Activated CD4-positive, CD25-positive, alpha-beta regulatory T cell treated with anti-CD3 and anti-CD28 coated beads, Interleukin-2, amount 50 U/mL, for 72 hours (primary cell): ENCODE measurements at places on chromosomes 12 and 14.
A peak's percentile ranks its signal among the peaks of the same experiment; 100 is the strongest.

- no peak for DNase-seq
These were observed 93.9 kb downstream of the GLT1D1 start for GRCh38 chr12:128947209-128947608.

- DNase-seq: no peak
These were observed 343.0 kb downstream of the BMP4 start for GRCh38 chr14:53613404-53614253.

GRCh38 chr12:108482717-108483212 lies 32.3 kb upstream of the FICD start:
- DNase-seq: no peak

DNA sequence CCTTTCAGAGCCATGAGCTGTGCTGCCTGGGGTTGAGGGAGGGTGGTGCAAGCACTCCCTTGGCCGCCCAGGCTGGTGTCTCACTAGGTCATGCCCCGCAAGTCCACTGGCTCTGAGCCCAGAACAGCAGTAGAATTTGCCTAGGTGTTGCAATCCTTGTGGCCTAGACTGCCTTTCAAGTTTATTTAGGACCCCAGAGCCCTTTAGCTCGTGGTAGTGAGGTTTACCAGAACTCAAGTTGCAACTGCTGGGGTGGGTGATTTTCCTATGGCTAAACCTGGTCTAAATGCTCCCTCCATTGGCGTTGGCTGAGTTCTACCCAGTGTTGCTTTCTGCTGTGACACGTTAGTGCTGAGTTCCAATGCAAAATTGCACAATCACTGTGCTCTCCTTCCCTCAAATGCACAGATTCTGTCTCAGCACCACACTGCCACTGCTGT lies 287.2 kb downstream of the BCAT1 start:
- no peak for DNase-seq

DNA sequence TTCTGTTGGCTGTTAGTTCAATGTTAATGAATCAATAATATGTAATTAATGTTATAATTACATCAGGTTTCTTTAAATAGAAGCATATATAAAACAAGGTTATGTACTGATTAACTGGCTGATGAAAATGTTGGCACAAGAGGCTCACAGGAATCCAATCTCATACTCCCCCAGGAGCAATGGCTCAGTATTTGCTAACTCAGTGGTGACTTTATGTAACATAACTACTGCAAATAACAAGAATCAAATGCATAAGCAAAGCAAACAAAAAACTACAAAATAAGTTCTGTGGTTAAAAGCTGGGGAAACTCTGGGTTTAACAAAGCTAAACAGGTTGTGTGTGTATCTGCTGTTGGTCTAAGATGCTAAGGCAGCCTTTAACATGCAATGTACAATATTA lies 27.7 kb upstream of the BBS10 start:
- DNase-seq: no peak

- no peak for DNase-seq
These were observed 2.6 kb upstream of the ATN1 start for GRCh38 chr12:6925239-6925539.

- DNase-seq: no peak
These were observed 64.2 kb upstream of the PYGL start for GRCh38 chr14:51008446-51008845.

DNA sequence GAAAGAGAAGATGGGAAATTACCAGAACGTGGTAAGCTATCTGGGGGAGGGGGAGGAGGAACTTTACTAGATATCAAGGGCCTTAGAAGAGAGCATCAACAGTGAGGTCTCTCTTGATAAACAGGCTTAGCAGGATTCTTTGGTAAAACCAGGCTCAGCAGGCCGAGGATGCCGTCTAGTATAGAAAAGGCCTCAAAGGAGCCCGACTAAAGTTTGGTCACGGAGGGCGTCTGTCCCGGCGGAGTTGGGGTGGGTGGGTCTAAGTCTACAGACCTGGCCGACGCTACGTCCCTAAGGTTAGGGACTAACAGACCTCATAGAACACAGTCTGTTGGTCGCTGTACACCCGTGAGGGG lies 538 bp upstream of the TIGAR start:
- no peak for DNase-seq

DNA sequence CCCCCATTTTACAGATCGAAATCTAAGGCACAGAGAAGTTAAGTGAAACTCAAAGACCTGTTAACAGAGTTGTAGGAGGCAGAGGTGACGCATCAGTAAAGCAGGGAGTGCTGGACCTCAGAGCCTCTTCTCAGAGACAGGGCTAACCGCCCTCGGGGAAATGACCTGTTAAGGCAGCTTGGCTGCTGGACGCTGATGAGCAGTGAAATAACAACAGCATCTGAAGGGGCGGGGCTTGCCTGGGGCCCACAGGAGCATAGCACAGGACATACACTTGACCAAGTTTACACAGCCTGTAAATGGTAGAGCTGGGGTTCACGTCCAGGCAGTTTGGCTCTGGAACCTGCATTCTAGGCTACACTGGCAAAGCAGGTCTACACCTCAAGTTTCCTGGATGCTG lies 39.3 kb downstream of the LRTM2 start:
- DNase-seq: no peak

DNA sequence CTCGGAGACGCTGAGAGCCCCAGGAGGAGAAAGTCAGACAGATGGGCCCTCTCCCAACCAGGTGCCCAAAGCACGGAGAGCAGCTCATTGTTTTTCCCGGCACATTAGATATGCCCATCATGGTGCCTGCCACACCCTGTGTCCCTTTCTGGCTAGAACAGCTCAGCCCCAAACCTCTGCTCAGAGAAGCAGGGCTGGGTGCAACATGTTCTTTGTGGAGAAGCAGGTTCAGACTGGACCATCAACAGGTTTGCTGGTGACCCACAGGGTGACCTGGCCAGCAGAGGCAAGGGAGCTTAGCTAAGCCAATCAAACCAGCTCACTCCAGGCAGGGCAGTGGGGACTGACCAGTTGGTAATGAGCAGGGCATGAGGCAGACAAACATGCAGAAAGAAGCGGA lies 13.4 kb downstream of the RAB15 start:
- DNase-seq: no peak

DNA sequence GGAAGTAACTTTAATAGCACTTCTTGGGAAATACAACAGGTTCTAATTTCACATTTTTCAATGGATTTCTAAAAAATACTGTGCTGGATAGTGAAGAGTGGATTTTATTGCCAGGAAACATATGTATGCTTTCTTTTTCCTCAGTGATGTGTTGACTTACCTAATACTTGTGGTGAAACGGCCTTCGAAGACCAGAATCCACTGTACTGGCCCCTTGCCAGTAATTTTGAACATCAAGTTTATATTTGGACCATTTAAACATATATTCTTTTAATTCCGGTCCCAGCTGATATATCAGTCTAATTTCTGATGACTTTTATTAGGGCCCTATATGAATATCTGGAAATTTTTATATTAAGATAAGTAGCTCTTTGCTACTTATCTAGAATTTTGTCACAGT lies 1.8 kb downstream of the MSRB3 start:
- no peak for DNase-seq

DNA sequence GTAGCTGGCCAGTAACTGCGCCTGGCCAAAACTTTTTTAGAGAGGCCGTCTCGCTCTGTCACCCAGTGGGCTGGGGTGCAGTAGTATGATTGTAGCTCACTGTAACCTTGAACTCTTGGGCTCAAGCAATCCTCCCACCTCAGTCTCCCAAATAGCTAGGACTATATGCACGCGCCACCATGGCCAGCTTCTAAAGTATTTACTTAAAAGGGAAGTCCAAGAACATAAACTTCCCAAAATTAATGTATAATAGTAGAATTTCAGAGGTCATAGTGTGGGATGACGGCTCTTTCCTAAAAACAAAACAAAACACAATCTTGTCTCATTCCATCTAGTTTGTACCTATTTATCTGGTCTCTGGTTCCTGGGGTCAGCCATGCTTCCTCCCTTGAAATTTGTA lies 42.2 kb upstream of the FOS start:
- DNase-seq: no peak

DNA sequence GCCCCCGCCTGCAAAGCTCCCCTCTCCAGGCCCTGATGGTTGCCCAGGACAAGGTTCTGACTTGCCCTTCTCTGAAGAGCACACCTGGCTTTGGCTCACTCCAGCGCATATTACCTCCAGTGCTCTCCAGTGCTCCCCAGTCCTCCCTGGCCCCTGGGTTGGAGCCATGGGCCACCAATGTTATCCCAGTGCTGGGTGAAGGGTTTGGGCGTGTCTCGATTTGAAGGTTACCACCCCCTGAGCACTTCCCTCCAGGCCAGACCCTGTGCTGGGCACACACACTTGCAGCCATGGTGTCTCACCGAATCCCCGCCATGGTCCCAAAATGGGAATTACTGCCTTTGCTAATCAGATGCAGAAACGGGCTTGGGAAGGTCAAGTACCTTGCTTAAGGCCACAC lies 11.1 kb downstream of the RITA1 start:
- DNase-seq: no peak

- DNase-seq: peak; percentile 44
These were observed 491 bp downstream of the WDR20 start for GRCh38 chr14:102140027-102140749.

DNA sequence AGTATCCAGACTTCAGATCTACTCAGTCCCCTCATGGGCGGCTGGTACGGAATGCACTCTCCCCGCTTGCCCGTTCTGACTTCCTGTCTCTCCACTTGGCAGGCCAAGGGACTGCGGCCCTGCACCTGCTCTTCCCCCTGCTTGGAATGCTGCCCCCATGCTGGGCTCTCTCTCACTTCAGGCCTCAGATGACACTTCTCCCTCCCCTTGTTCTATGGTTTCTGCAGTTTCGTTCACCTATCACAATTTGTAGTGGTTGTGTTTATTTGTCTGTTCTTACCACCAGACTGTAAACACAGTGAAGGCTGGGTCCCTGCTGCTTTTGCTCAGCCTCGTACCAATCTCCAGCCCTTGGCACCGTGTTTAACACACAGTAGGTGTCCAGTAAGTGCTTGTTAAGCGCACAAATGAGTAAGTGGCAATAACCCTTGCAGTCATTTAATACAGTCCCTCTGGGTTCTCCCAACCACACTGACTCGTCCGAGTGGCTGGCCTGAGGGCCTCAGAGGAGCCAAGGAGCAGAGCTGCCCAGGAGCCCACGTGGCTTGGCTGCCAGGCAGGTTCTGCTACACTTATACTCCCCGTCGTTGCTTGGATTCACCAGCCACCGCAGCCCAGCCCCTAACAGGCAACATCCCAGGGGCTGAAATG lies 11.8 kb downstream of the SLC6A12 start:
- no peak for DNase-seq

DNA sequence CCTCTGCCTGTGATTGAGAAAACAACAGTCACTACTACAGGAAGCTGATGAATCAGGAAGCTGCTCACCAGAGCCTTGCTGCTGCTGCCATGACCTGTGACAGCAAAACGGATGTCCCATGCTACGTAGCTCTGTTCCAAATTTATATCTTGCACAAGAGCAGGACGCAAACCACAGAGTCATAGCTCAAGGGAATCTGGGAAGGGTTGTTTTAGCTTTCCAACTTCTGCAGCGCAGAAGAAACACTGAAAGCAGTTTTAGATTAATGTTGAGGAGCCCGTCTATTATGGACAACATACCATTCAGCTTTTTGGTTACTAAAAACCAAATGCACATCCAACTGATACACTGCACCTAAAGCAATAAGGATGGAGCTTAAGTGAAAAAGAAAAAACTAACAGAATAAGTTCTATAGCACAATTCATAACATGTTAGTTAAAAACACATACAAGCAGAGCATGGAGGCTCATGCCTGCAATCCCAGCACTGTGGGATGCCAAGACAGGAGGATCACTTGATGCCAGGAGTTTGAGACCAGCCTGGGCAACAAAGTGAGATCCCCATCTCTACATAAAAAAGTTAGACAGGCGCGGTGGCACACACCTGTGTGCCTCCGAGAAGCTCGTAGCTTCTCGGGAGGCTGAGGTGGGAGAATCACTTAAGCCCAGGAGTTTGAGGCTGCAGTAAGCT lies 1.7 kb upstream of the ANKRD33 start:
- DNase-seq: no peak

DNA sequence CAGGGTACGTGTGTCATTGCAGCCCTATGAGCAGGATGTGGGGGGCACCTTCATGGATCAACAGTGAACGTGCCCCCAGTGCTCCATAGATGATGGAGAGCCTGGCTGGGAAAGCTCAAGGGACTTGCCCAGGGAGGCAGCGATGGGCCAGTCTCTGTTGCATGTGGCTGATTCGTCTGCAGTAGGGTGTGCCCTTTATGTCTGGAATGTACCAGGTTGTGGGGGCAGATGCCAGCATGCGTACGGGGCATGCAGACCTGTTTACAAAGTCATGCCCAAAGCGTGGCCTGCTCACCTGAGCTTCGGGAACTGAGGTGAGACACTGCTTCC lies 72.3 kb downstream of the TESC start:
- no peak for DNase-seq

GRCh38 chr12:47417121-47417520 lies 288.7 kb downstream of the RPAP3 start:
- DNase-seq: no peak
